ENCODE measurements at places on chromosomes 2 and 18.

DNA sequence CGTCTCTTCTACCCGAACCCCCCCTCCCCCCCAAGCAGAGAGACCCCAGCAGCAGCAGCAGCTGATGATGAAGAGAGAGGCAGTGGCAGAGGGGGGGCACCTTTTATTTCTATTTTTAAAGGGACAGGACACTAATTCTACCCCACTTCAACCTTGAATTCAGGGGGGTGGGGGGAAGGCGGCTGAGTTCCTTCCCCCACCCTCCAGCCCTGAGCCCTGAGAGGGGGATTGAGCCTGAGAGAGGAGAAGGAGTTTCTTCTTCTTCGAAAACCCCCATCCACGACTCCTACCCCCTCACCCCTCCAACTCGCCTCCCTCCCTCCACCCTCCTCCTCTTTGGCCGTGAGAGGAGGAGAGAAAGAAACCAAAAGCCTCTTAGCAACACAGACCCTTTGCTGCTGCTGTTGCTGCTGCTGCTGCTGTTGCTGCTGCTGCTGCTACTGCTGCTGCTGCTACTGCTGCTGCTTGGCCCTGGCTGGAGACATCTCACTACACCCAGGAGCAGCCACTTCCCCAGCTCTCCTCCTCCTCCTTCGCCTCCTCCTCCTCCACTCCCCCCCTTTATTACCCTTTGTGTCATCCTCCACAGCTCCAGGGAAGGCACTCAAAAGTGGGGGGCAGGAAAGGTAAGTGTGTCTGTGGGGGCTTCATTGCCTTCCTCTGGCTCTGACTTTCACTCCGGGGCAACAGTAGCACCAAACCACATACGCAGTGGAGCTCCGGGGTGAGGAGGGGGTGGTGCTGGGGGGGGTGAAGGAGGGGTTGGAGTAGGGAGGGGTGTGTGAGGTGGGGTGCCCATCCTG, at the start of gene MBD5:
MBD5 (plus strand) TSS at position 33 of the 803 bp plus-strand sequence.
- H3K36me3 ChIP-seq, result no peaks in the 10 kb centered on the region
- no peaks in the 10 kb centered on the region for H3K27me3 ChIP-seq
- peak within 1 kb of the TSS; percentile 94 for H3K4me3 ChIP-seq
- peak within 1 kb of the TSS; percentile 97 for H3K27ac ChIP-seq
- peak; percentile 67 for DNase-seq

GRCh38 chr2:10982931-10983701, 71.4 kb downstream of the KCNF1 start:
- H3K27me3 ChIP-seq, result no peaks in the 10 kb centered on the region
- no peaks in the 10 kb centered on the region for H3K36me3 ChIP-seq
- no peaks in the 10 kb centered on the region for H3K4me1 ChIP-seq
- no peak overlapping the region for H3K4me3 ChIP-seq

- H3K4me1 ChIP-seq, result no peaks in the 10 kb centered on the region
- no peak overlapping the region for H3K4me3 ChIP-seq
Measured at GRCh38 chr2:119446037-119446436, 14.4 kb downstream of the TMEM37 start.

DNA sequence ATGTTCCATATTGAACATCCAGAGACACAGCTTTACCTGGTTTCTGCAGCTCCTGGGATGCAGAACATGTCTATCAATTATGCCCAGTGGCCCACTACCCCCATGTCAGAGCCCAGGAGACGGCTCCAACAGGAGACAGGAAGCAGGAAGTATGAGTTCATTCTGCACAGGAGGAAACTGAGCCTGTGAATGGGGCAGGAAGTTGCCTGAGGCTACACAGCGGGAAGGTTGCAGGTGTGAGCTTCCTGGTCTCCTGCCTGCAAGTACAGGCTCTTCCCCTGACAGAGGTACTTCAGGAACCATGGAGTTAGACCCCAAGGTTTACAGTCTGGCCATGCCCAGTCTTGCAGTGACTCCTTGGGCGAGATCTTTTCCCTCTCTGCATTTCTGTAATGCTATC, 2.8 kb upstream of the BOK start:
- H3K36me3 ChIP-seq, result no peaks in the 10 kb centered on the region
- no peak overlapping the region for H3K27ac ChIP-seq
- H3K4me3 ChIP-seq, result no peak overlapping the region

DNA sequence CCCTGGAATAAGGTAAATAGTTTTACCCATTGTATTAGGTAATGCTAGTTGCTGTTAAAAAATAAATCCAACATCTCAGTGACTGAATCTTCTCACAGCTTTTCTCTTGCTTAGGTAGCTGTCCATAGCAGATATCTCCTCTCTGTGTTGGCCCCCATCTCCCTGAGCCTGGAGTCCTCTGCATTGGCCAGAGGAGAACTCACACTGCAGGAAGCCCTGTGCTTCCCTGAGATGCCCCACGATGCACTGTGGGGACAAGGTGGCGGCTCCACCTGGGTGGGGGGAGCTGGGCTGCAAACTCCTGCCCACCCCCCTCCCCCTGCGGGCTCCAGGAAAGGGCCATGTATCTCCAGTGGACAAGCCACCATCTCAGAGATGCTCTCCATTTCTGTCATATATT, 80.4 kb upstream of the SALL3 start:
- H3K36me3 ChIP-seq, result no peaks in the 10 kb centered on the region
- H3K4me3 ChIP-seq, result no peak overlapping the region
- H3K27ac ChIP-seq, result no peak overlapping the region
- no peaks in the 10 kb centered on the region for H3K4me1 ChIP-seq

- no peaks in the 10 kb centered on the region for H3K36me3 ChIP-seq
- no peak for DNase-seq
- no peaks in the 10 kb centered on the region for H3K27me3 ChIP-seq
- no peaks in the 10 kb centered on the region for H3K4me1 ChIP-seq
- no peak overlapping the region for H3K4me3 ChIP-seq
Measured at GRCh38 chr2:70330476-70330875, 28.6 kb upstream of the FAM136A start.

DNA sequence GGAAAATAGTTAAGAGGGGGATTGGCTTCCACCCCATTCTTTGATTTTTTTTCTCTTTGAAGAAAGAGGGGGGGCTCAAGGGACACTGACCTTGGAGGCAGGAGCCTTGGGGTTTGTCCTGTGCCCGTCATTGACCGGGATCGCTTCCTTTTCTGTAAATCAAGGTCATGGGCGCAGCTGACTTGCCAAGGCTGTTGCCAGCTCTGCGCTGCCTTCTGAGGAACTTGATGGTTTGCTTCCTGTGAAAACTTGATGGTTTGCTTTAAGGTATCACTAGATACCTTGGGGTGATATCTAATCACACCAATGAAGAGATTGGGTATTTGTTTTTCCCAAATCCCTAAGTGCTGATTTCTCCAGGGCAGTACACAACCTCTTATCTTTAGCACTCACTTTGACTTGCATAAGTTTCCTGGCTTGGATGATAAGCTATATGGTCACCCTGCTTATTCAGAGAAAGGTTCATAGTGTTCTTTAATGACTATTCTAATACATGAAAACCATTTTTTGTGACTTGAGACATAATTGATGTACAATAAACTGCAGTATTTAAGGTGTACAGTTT, 56.0 kb downstream of the DGKD start:
- no peak for DNase-seq
- no peaks in the 10 kb centered on the region for H3K27me3 ChIP-seq
- H3K4me1 ChIP-seq, result peaks cover 27% of the 10 kb centered on the region
- H3K36me3 ChIP-seq, result no peaks in the 10 kb centered on the region
- H3K27ac ChIP-seq, result peak overlapping the region; percentile 22
- no peak overlapping the region for H3K4me3 ChIP-seq

- H3K36me3 ChIP-seq, result no peaks in the 10 kb centered on the region
- H3K27me3 ChIP-seq, result no peaks in the 10 kb centered on the region
Measured at GRCh38 chr18:42274488-42275137, 319.6 kb downstream of the PIK3C3 start.

DNA sequence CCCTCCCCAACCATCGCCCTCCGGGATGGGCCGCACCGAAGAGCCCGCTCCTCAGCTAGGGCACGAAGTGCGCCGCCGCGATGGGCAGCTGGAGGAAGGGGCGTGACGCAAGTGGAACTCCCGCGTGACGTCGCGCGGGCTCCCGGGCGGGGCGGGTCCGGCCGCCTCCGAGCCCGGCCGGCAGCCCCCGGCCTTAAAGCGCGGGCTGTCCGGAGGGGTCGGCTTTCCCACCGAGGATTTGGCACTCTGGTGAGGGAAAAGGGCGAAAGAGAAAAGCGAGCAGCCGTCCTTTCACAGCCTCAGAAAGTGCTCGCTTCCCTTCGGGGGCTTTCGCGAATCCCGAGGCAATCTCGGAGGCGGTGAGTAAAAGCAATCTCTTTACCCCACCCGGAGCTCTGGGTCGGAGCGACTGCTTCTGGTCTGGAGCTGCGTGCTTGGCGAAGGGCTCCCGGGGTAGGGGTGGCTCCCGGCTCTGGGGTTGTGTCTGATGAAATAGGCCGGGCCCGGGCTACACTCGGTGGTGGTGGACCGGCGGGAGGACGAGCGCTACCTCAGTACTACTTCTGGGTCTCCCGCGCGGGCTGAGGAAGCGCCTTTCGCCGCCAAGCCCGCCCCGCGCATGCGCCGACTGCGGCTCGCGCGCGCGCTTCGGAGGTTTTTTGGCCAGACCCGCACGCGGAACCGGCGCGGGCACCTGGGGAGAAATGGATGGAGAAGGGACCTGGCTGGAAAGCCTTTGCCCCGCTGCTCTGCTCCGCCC, at the start of gene RBBP8:
RBBP8 (plus strand) TSS at position 123 of the 760 bp plus-strand sequence. CDS start 3,524 bp downstream, outside the sequence.
- peaks cover 11% of the 10 kb centered on the region for H3K4me1 ChIP-seq
- no peaks in the 10 kb centered on the region for H3K27me3 ChIP-seq
- no peaks in the 10 kb centered on the region for H3K36me3 ChIP-seq
- H3K27ac ChIP-seq, result peak within 1 kb of the TSS; percentile 91

DNA sequence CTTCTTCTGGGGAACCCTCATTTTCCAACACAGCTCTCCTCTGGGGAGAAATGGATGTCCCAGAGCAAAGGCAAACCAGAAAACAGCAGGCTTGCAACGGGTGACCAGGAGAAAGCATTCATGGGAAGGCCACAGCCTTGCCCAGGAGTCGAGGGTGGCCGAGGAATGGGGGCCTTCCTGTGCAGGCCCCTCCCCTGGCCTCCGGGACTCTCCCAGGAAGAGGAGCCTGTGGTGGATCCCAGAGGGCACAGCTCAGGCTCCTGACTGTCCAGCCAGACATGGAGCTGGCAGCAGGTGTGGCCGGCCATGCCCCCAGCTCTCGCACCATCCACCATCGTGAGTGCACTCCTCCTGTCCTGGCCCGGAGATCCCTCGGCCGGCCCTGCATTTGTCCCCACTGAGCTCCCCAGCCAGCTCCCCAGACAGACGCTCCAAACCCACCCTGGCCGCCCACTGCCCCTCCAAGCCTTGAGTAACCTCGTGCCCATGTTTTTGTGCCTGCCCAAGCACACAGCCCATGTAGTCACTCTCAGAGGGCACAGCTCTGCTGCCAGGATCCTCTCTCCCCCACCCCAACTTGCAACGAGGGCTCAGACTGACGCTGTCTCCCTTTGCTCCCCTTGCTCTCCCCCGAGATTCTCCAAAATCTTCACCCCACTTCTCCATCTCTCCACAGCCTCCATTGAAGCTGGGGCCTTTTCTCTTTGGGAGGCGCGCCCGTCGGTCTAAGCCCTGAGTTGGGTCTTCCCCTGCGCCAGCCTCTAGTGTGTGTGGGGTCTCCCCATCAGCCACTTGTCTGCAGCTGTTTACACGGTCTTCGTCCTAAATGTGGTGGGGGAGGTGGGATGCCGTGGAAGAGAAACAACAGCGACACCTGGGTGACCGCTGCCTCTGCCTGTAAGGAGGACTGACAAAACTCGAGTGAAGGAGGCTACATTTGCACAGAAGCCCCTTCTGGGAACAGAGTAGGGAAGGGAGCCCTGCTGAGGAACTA, 9.8 kb downstream of the PRLH start:
- H3K27me3 ChIP-seq, result no peaks in the 10 kb centered on the region
- peaks cover 3% of the 10 kb centered on the region for H3K36me3 ChIP-seq
- H3K4me3 ChIP-seq, result no peak overlapping the region
- no peak for DNase-seq
- H3K4me1 ChIP-seq, result peaks cover 7% of the 10 kb centered on the region

- no peaks in the 10 kb centered on the region for H3K4me1 ChIP-seq
- H3K27ac ChIP-seq, result no peak overlapping the region
- H3K27me3 ChIP-seq, result no peaks in the 10 kb centered on the region
- H3K4me3 ChIP-seq, result no peak overlapping the region
- no peak for DNase-seq
Measured at GRCh38 chr18:63301434-63301833, 18.1 kb downstream of the BCL2 start.

- no peak overlapping the region for H3K27ac ChIP-seq
- no peak overlapping the region for H3K4me3 ChIP-seq
- DNase-seq, result no peak
- H3K4me1 ChIP-seq, result no peaks in the 10 kb centered on the region
- peaks cover 52% of the 10 kb centered on the region for H3K36me3 ChIP-seq
Measured at GRCh38 chr2:230459216-230459615, 43.2 kb downstream of the SP100 start.

DNA sequence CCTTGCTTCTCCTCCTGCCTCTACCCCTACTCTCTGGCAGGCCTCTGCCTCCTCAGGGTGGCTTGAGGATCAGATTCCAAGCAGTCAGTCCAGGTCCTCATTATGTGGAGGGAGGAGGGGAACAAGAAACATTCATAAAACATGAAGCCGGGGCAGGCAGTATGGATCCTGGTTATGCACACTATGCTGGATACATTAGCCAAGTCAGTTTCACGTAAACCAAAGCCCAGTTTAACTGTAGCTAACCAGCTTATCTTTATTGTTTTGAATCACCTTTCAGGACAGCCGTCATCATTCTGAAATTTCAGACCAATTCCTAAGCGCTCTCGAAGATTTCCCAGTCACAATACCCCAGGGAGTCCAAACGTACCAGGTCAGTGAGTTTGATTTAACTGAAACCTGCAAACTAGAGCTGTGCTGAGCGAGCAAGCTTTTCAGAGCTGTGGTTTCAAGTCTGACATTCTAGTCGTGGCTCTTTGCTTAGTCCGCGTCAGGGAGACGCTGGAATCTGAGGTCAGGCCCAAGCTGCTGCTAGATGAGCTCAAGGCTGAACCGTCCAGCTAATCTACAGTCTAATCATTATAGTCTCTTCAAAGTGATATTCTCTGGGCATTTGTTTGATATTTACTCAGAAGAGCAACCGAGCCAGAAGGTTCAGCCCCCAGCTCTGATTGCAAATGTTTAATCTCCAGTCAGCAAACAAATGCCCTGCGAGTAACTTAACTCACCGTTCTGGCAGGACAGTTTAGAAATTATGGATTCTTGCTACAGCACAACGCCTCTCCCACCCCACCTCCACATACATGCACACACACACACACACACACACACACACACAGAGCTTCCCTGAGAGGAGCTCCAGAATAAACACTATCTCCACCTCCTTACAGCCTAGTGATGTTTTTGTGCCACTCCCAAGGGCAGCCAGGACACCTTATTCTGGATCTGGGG, 63.8 kb upstream of the BZW1 start:
- peaks cover 14% of the 10 kb centered on the region for H3K4me1 ChIP-seq
- peak; percentile 45 for DNase-seq

DNA sequence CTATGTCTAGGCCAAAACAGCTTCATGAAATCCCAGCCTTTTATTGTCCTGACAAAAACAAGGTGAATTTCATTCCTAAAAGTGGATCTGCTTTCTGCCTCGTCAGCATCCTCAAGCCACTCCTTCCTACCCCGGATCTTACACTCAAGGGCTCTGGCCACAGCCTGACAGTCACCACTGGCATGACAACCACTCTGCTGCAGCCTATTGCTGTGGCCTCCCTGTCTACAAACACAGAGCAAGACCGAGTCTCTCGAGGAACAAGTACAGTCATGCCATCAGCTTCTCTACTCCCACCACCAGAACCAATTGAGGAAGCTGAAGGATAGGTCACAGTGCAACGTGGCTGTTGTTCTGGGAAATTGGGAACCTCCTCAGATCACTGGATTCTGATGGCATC, 106.1 kb downstream of the ICA1L start:
- no peaks in the 10 kb centered on the region for H3K36me3 ChIP-seq
- H3K4me3 ChIP-seq, result no peak overlapping the region
- no peak overlapping the region for H3K27ac ChIP-seq
- no peaks in the 10 kb centered on the region for H3K27me3 ChIP-seq

- H3K27me3 ChIP-seq, result no peaks in the 10 kb centered on the region
- H3K36me3 ChIP-seq, result no peaks in the 10 kb centered on the region
- H3K4me3 ChIP-seq, result no peak overlapping the region
- H3K4me1 ChIP-seq, result no peaks in the 10 kb centered on the region
- no peak for DNase-seq
Measured at GRCh38 chr18:44517136-44517535, 163.6 kb upstream of the SETBP1 start.
